Retina (tissue), 1 donor: ENCODE measurements at places on chromosomes 4 and X.
A peak's percentile ranks its signal among the peaks of the same experiment; 100 is the strongest.

DNA sequence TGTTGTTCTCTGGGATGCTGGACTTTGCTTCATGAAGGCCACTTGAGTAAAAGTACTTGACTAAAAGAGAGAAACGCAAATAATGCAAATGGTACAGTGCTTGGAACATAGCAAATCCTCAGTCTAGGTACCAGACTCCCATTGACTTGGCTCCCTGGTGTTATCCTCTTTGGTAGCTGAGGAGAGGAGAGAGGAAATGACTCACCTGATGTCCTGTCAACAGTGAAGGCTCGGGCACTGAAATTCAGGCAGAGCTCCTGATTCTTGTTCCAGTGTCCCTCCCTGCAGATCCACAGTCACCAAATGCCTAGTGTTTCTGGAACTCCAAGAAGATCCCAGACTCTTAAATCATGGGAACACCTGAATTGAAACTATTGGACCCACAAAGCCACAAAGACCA lies 22.5 kb upstream of the TCEAL4 start:
- DNase-seq = no peak

- DNase-seq = no peak
These were observed 207.5 kb downstream of the PDGFC start for GRCh38 chr4:156764145-156764544.

DNA sequence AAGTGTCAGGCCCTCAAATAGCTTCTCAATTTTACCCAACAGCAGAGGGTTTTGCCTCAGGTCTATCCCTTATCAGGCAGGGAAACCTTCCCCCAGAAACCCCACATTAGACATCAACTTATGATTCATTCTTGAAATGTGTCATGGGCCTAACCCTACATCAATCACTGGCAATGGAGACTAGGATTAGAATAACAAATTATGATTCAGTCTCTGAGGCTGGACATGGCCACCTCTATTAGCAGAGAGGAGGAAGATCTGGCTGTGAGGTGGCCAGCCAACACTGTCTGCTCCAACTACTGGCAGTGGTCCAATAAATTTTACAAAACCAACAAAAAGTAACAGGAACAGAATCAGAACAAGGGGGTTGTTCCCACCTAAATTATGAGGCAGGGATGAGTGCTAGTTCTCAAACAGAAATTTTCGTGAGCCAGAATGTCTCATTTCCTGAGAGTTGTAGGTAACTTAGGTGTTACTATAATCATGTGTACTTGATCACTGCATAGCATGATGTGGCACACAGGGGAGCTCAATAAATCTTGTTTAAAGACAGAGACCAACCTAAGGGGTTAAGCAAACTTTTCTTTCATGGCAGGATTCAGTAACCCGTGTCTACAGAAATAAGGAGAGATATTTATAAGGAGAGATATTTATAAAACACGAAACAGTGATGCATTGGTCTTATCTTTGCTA lies 126.8 kb downstream of the NFKB1 start:
- no peak for DNase-seq

DNA sequence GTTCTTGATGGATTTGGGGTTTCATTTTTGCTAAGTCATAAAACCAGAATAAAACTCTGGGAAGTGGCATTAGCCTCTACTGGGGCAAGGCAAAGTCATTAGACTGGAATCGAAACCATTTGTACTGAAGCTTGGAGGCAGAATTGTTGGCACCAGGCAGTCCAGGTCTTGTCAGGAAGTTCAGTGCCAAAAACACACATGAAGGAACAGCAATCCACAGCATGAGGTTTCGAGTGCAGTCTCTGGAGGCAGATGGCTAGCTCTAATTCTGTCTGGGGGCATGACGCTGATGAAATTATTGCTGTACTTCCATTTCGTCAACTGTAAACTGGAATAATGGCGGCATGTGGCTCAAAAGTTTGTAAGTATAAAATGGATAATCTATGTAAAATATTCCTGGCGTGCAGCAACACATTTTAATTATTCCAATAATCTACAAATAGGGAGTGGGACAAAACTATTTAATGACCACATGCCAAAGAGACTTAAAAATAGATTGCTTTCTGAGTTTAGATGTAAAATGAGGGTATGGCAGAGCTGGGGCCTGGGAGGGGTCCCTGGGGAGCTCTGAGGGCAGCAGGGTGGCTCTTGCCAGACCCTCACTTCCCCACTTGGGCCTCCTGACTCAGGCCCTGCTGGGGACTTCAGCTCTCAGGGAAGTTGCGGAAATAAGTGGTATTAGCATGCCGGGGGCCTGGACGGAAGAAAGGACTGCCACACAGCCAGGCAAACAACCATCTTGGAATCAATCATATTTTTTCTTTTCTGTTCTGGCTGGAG lies 18.8 kb upstream of the CENPU start:
- no peak for DNase-seq

GRCh38 chrX:15382813-15383212 lies 1.4 kb downstream of the VEGFD start:
- no peak for DNase-seq

DNA sequence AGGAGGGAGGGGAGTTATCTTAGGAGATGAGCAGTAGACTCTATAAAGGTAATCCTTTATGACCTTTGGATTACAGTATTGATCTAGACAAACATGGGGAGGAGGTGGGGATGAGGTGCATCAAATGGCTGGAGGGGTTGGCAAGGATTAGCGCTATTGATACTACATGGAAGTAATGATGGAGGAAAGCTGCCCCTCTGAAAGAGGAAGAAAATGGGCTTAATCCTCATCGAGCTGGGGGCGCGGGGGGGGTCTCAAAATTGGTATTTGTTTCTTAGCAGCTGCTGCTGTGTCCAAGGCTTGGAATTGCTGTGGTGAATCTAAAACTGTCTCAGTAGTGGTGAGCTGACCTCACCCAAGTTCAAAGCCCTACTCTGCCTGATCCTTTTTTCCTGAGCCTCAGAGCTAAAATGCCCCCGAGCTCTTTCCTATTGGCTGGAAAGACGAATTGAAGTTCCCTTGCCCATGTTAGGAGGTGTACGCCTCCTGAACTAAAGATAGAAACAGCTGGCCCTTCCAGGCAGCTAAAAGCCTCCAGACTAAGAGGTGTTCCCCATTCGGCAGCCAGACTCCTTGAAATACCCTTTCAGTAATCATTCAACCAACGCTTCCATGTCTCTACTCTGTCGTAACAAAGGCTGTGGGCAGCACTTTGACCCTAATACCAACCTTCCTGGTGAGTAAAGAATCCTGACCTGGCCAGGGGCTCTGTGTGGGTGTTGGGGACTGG lies at the start of gene ITGB1BP2:
Gene ITGB1BP2, plus strand, starts transcription at position 556 of the 730 bp plus-strand sequence. Its CDS starts 57 bp downstream, at position 613.
- DNase-seq = peak; percentile 3

GRCh38 chr4:125944966-125945365 lies 630.2 kb downstream of the FAT4 start:
- no peak for DNase-seq

DNA sequence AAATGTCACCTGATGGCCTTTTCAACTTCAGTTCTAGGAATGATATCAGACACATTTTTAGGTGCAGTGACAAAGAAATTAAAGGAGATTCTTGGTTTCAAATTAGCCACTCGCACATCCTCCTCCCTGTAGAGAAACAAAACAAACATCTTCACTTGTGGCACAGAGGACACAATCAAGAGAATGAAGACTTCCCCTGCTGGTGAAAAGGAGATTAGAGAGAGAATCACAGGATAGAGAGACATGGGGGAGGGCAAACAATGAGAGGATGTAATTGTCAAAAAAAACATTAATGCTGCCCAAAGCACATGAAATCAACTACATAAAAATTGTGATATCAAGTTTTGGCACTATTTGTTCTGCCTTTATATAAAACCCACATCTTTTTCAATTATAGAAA lies 34.5 kb downstream of the ACE2 start:
- DNase-seq = no peak

- DNase-seq = no peak
These were observed 28.2 kb upstream of the IGSF1 start for GRCh38 chrX:131317326-131317725.

DNA sequence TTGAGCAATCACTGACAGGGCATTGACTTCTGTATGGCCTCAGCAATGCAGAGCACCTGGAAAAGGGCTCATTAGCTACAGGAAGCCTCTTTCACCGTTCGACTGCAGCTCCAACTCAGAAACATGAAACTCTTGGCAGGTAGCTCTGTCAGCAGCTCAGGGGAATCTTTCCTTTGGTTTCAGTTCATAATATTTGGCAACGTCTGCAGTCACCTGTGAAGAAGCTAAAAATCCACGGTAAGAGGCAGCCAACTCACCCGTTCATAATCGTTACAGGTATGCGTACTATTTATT lies 354.9 kb downstream of the CAMK2D start:
- DNase-seq = no peak

- peak; percentile 95 for DNase-seq
These were observed at the start of gene C4orf36 for GRCh38 chr4:86891762-86892635. Gene C4orf36, minus strand, starts transcription at chr4:86892422. Its CDS starts 902 bp downstream, at chr4:86891520.

- no peak for DNase-seq
These were observed 40.9 kb downstream of the CPEB2 start for GRCh38 chr4:15043226-15043625.

DNA sequence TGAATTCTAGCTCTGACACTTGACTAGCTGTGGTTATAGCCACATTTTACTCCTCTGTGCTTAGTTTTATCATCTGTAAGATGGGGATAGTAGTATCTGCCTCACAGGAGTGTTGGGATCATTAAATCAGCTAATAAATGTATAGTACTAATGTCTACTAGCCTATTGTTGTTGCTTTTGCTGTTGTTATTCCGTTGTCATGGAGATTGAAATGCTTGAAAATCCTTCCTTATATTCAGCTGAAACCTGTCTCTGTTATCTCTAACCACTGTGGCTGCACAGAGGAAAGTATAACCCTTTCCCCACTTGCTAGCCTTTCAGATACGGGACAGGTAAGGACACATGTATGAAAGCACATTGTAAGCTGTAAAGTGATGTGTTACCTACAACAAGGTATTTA lies 33.9 kb downstream of the CLCN5 start:
- no peak for DNase-seq

DNA sequence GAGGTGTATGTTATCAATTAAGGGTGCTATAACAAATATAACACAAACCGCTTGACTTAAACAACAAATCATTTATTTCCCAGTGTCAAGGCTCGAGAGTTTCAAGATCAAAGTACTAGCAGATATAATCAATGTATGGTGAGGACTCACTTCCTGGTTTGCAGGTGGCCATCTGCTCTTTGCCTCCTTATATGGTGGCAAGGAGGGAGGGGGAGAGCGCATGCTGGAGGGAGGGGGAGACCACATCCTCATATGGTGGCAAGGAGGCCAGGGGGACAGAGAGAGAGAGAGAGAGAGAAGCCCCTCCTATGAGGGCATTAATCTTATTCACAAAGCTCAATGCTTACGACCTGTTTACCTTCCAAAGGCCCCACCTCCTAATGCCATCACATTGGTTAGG lies 372.3 kb upstream of the SPOCK3 start:
- DNase-seq = no peak

DNA sequence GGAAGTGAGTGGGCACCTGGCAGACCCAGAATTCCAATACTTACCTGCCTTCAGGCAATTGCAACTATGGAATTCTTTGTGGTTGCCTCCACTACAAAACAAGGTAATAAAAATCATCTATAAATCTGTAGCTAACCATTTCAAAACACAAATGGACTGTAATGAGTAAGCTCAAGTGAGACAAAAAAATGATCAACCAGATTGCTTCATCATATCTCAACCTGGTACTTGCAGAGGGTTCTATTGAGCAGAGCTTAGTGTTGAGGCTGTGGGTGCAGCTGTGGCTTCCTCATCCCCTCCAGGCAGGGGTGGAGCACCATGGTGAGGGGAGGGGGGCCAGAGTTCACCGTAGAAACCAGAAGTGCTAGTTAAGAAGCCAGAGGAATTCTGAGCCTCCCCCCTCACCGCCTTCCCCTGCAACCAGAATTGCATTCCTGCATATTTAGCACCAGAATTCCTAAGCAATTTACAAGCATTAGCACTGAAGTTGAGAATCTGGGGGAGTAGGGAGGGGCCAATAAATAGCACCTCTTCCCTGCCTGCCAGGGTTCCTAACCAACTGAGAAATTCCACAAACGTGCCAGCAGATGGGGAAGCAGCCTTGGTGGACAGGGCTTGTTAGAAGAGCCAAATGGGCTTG lies 11.5 kb downstream of the CTAG1A start:
- no peak for DNase-seq

DNA sequence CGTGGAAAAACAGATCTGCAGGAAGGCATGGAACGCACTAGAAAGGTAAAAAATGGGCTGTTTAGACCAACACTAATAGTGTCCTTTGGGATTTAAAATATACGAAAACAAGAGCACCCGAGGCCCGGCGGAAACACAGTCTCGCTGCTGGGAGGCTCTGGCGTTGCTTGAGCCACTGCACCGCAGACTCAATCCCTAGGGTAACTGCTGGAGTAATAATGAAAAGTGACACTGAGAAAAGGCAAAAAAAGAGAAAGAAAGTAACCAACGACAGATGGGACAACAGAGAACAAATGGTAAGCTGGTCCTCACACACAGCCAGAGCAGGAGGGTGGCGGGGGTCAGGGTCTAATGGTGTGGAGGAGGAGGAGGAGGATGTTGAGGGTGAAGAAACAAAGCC lies 15.4 kb downstream of the IRAK1 start:
- DNase-seq = no peak

DNA sequence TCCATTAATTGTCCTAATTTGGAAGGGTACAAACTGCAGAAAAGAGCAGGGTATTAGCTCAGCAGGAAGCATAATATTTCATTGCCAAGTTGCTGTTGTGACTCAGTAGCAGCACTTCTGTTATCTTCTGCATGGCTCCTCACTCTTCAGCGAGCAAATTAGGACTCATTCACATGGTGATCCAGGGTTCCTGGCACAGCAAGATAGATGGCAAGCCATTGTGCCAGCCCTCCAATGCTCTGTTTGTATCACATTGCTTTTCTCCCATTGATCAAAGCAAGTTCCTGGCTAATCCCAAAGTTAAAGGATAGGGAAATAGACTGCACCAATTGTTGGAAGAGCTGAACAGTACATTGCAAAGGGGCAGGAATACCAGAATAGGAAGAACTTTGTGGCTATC lies 382.5 kb upstream of the ATOH1 start:
- no peak for DNase-seq
